ENCODE measurements at places on chromosomes 2 and 18.

- DNase-seq, result no peak
Measured at GRCh38 chr18:72542984-72543356, 1.2 kb downstream of the CBLN2 start.

DNA sequence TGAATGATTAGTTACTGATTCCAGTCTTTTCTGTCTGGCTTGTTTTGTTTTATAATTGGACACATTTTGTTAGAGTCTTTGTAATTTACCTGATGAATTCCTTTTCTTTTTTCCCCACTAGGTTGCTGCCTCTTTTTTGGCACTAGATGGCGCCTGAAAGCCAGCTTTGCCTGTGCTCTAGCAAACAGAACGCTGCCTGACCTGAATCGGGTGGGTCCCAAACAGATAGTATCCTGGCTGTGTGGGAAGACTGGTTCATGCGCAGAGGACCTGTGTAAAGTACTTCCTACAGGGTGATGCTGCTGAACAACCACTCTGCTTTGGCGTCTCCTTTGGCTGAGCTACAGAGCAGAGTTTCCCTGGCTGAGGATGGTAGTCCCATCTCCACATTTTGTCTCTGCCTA, 288.2 kb downstream of the IKZF2 start:
- DNase-seq, result no peak

GRCh38 chr2:6934345-6934744, 17.1 kb downstream of the RNF144A start:
- no peak for DNase-seq

- no peak for DNase-seq
Measured at GRCh38 chr2:129611471-129611870, 368.0 kb upstream of the RAB6C start.

- DNase-seq, result no peak
Measured at GRCh38 chr2:149164296-149164695, 125.8 kb downstream of the LYPD6B start.

DNA sequence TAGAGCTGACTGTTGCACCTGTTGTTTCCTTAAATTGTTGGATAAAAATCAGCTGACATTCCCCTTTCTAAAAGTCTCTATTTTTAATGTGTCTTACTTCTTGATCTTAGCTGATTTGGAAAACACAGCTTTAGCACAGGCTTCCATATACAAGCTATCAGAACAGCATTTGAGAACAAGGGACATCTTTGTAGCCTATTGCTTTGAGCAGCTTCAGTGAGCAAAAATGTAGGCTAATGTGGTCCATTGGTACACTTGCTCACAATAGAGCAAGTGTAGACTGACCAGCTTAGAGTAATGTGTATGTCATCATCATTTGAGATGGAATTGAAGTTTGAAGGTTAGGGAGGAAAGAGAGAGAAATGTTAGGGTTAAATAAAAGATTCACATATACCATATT, 7.0 kb downstream of the INPP1 start:
- DNase-seq, result no peak

GRCh38 chr2:227464361-227464760, 7.6 kb upstream of the AGFG1 start:
- DNase-seq, result no peak

DNA sequence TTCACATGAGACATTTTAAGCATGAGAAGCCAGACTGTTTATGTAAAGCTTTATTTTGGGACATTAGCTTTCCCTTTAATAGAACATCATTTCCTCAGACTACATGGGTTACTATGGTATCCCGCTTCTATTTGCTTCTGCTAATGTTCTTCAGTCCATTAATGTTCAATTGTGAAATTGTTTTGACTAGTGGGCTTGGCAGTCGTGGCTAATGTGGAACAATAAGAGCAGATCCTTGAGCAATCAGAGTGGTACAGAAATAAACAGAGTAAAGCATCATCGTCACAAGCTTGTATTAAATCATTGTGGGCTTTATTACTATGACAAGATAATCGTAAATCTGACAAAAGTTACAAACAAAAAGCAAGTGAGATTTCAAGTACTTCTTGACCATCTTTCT, 60.2 kb downstream of the PDE1A start:
- no peak for DNase-seq

DNA sequence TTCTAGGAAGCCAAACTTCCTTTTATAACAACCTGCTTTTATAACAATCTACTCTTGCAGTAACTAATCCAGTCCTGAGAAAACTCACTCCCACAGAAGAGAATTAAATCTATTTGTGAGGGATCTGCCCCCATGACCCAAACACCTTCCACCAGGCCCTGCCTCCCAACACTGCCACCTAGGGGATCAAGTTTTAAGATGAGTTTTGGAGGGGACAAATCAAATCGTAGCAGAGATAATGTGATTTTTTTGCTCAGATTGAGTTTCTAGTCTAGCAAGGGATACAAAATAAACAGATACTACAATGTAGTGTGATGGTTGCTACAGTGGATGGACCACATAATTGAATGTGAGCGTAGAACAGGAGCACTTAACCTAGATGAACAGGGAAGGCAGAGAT, 52.2 kb downstream of the NCOA1 start:
- DNase-seq, result no peak

GRCh38 chr2:20456116-20456571, 9.3 kb downstream of the RHOB start:
- DNase-seq, result no peak

DNA sequence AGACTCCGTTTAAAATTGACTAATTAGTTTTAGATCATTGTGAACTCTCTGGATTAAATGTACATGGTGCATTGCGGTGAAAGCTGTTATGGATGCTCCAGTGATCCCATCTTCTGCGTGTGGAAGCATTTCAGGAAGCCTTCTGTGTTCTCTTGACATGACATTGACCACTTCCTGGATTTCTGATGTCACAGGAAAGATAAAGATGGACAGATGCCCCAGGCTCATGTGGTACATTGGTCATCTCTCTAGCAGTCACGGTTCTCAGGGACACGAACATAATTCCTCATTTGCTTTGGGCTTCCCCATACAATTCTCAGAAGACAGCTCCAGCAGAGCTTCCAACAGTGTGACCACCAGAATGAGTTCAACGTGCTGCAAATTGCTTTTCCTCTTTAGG, 26.9 kb downstream of the AGAP1 start:
- DNase-seq, result no peak

GRCh38 chr2:112728378-112729175, 7.8 kb downstream of the NT5DC4 start:
- DNase-seq, result no peak

DNA sequence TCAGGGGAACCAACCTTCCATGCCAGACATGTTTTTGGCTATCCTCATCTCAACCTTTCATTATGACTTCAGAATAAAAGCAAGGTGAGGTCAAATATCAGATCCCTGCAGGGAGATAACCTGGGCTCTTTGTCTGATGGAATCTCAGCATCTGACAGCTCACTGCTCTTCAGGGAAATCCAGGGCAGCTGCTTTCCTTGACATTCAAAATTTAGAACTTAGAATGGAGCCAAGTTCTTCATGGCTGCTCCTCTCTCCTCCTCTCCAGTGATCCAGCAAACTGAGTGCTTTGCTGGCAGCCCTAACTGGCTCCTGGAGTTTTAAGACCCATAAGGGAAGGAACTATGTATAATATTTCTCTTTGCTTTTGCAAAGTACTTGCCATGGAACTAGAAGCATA, 716.3 kb downstream of the TSN start:
- no peak for DNase-seq

DNA sequence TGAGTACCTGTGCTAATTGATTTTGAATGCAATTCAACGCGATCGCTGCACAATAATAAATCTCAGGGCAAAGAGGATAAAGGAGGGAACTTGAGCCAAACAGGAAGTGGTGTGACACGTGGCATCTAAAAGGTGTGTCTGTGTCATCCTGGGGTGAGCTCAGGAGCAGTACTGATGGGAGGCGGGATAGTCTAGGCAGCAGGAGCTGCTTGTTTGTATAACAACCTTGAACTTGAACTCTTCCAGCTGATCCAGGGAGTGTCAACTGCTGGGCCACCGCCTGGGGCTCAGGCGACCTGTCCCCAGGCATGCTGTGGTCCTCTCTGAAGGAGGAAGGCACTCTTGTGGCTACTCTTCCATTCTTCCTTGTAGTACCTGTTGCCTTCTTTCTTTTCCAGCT, 61.2 kb downstream of the BOD1L2 start:
- DNase-seq, result no peak

GRCh38 chr2:135903650-135904049, 27.4 kb upstream of the MCM6 start:
- no peak for DNase-seq

GRCh38 chr2:233124421-233125080, 64.4 kb downstream of the INPP5D start:
- peak; percentile 84 for DNase-seq

GRCh38 chr18:34746614-34747013, 36.5 kb downstream of the DTNA start:
- no peak for DNase-seq

- no peak for DNase-seq
Measured at GRCh38 chr2:189952536-189953109, 109.9 kb downstream of the MSTN start.

DNA sequence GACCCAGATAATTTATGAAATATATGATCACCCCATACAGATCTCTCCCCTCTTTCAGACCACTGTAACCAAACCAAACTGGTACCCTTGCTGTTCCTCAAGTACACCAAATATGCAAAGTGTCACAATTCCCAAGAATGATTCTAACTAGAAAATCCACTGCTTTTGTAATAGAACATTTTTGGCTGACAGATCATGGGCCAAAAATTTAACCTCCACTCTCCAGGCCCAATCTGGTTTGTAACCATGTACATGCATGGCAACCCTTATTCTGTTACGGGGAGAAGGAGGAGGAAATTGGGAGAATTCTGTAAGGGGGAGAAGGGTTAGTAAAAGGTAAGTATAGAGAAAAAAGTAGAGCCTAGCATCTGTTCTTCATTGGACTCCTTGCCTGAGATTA, 62.0 kb downstream of the IKZF2 start:
- DNase-seq, result no peak

GRCh38 chr2:132726155-132726554, 56.1 kb upstream of the LYPD1 start:
- no peak for DNase-seq

- DNase-seq, result no peak
Measured at GRCh38 chr2:164479460-164479859, 141.8 kb downstream of the GRB14 start.

DNA sequence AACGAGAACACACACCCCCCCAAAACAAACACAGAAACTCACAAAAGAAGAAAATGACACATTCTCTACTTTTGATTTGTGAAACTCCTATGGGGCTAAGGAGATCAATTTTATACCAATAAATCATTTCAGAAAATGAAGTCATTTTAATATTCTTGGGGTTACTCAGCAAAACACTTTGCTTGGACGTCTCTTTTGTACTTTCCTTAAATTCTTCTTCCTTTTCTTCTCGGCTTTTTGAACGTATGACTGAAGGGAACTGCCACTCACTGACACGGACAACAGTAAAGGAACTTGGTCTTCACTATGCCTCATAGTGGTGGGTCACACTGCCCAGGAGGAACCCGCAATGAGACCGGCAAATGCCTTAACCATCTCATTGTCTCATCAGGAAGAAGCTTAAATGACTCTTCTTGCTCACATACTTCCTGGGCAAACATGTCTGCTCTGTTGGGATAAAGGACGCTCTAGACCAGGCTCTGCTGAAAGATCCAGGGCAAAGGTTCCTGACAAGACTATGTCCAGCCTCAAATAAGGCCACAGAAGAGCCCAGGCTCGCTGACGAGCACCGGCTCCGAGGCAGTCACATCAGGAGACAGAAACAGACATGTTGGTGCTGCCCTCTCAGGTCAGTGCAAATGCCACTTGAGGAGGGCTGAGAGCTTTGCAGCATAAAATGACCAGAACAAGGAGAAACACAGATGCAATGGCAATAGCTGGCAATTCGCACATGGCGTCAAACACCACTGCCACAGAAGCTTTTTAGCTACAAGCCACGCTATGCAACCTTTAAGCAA, 205.5 kb downstream of the TGIF1 start:
- no peak for DNase-seq

DNA sequence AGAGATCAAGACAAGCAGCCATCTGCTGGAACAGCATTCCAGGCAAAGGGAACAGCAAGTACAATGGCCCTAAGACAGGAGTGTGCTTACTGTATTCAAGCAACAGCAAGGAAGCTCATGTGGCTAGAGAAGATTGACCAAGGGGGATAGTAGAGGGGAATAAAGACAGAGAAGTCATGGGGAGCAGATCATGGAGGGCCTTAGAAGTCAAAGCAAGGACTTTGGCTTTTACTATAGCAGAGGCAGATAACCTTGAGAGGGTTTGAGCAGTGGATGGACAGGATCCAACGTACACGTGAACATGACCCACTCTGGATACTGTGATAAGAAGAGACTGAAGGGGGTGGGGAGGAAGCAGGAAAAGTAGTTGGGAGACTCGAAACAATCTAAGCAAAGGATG, 26.9 kb downstream of the SP5 start:
- no peak for DNase-seq

DNA sequence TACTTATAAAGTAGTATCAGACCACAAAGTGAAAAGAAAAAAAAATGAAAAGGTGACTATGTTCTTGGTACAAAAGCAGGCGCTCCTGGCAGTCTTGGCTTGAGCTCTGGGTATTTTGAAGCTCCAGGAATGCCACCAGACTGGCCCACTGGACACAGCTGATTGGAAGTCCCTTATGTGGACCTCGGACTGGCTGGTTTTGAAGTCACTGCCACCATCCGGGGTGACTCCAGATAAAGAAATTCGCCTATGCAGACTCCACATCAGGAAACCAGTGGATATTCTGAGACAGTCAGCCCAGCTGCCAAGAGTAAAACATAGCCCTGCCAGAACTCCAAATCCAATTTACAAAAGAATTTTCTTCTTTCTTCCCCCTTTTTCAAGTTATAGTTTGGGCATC, 28.0 kb downstream of the ACKR3 start:
- no peak for DNase-seq

DNA sequence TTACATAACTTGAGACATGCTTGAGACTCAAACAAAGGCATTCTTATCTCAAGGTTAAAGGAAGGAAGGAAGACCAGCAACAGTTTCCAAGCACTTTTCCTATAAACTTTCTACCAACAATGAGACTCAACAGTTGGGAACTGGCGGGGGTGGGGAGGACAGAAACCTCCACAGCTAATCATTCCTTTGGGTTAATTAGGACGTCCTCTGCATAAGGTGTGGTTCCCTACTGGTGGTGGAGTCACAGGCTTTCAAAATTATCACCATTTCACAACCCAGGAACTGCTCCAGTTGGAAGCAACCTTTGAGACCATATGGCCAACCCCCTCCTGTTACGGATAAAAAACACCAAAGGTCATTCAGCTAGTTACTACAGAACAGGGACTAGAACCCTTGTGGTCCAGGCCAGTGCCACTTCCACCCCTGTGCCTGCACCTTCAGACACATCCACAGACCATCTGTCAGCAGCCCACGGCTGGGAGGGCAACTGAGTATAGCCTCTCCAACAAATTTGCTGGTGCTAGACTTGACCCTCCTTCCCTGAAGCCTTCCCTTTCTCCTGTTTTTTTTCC, 30.1 kb upstream of the ATL2 start:
- DNase-seq, result no peak

GRCh38 chr18:75775121-75775520, 347.6 kb upstream of the SMIM21 start:
- no peak for DNase-seq

GRCh38 chr18:7908681-7909299, 341.7 kb downstream of the PTPRM start:
- DNase-seq, result no peak

GRCh38 chr2:29129586-29130281, 14.5 kb downstream of the CLIP4 start:
- DNase-seq, result no peak

GRCh38 chr2:211996857-211997256, 541.7 kb downstream of the ERBB4 start:
- no peak for DNase-seq

All from memory B cell (primary cell).